Stimulated activated CD8-positive, alpha-beta memory T cell treated with anti-CD3 and anti-CD28 coated beads, Interleukin-4, amount 100 ng/mL, for 24 hours (primary cell): ENCODE measurements at places on chromosomes 3 and 15.

- DNase-seq, result no peak
These were observed 42.5 kb downstream of the CHCHD6 start for GRCh38 chr3:126746395-126747177.

GRCh38 chr3:135218304-135218703, 423.2 kb downstream of the EPHB1 start:
- DNase-seq, result no peak

DNA sequence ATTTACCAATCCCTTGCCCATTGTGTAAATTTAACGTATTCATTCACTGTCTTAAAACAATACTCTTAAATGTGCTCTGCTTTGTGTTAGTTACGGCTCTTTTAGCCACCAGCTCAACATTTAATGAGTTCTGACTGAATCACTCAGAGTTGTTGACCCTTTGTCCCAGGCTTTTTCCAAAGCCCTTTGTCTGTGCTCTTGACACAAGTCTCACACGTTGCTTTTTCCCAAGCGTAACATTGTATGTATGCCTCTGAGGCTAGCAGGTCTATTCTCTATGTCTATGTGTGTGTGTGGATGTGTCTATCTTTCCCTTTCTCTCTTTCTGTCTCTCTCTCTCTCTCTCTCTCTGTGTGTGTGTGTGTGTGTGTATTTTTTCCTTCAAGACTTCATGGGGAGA, 435.4 kb upstream of the GOLIM4 start:
- DNase-seq, result no peak

- DNase-seq, result no peak
These were observed 1256.0 kb downstream of the ROBO1 start for GRCh38 chr3:78511840-78512239.

DNA sequence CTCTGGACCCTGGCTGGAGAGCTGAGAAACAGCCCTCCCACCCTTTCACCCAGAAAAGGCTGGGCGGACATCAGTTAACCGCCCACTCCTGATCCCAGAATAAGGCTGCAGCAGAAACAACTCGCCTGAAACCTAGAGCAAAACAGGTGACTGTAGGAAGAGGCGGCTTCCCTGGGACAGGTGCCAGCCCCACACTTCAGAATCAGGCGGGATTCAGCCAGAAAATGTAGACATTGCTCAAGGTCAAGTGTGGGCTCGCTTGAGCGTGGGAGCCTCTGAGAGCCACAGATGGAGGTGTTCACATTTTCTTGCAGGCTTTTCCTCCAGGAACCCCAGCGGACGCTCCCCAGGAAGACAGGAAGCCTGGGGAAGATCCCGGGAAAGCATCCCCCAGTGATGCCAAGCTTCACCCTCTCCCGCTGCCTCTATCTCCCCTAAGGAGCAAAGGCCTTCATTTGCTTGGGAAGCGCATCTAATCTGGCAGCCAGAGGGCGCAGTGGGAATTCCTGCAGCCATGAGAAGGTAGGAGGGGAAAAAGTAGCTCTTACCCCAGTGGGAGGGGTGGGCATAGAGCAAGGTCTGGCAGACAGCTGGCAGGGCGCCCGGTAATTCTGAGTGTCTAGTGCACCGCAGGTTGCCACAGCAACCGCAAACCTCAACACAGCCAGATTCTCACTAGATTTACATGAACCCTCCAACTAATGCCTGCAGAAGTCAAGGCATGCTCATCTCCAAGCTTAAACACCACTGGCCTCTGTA, 77.7 kb downstream of the OCA2 start:
- no peak for DNase-seq

DNA sequence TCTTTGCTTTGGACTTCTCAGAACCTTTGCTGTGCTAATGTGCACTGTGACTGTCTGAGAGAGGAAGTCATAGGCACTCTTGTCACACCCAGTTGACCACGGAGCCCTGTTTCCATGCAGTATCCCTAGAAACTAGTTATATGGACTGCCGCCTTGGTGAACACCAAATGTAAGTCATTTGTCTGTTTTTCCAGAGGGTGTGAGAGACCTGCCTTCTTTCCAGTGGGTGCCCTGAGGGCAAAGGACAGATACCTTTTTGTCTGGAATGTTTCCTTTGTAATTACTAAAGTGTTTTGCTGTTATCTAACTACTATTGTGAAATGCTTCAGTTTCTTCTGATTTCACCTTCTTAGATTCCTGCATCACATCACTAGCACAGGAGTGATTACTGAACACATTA, 91.8 kb downstream of the LARS2 start:
- no peak for DNase-seq

- no peak for DNase-seq
These were observed 257.5 kb upstream of the LRTM1 start for GRCh38 chr3:55185380-55185779.

DNA sequence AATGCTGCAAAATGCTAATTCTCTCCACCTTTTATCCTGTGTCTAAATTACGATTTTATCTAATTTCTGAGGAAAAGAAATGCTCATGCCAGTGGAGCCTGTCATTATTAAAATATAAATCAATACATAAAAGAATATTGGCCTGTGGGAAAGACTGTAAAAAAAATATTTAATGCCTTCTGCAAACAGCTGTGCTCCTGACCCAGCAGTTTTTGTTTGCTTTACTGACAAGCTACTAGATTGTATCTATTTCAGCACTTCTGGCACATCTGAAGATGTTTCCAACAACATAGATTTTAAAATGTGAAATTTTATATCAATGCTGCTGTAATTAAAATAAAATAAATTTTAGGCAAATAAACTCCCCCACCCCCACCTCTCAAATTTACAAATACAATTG, 493.6 kb upstream of the AGTR1 start:
- DNase-seq, result no peak

DNA sequence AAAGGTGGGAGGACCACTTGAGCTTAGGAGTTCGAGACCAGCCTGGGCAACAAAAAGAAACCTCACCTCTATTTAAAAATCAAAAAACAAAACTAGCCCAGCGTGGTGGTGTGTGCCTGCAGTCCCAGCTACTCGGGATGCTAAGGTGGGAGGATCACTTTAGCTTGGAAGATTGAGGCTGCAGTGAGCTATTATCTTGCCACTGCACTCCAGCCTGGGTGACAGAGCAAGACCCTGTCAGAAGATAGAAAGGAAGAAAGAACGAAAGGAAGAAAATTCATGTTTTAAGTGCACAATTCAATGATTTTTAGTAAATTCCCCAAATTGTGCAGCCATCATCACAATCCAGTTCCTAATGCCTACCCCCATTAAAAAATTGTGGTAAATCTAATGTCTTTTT, 7.8 kb downstream of the FSD2 start:
- no peak for DNase-seq

DNA sequence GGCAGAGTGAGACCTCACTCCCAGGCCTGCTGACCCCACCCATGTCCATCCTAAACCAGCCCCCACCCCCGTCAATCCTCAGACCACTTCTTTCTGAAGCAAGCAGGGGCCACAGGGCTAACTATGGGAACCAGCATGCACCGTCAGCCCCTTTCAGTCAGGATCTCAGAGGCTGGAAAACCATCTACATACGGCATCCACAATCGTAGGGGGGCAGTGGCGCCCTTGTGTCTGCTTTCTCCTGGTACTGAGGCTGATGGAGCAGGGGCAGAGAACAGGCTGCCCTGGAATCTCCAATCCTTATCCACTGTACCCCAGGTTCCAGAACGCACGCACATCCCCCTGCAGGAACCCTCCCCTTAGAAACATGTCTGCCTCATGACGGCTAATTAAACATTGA, 56.6 kb downstream of the XXYLT1 start:
- no peak for DNase-seq

GRCh38 chr3:175088766-175089380, 229.7 kb downstream of the NAALADL2 start:
- no peak for DNase-seq

DNA sequence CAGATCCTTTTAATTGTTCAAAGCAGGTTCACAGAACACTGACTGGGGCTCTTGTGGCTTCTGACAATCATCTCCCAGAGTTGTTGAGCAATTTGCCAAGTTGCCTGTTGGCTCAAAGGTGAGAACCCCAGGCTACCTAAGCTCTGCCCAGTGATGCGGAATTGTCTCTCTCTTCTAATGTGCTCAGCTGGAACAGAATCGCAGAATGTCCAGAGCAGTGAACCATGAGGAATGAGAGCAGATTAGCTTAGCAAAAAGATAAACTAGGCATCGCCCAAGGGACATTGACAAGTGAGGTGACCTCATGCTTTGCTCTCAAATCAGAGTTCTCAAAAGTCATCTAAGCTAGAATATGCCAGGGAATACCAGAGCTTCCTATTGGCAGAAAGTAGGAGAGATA, 148.1 kb downstream of the WDR76 start:
- no peak for DNase-seq

- DNase-seq, result no peak
These were observed 819.9 kb upstream of the GBE1 start for GRCh38 chr3:82581350-82581749.

DNA sequence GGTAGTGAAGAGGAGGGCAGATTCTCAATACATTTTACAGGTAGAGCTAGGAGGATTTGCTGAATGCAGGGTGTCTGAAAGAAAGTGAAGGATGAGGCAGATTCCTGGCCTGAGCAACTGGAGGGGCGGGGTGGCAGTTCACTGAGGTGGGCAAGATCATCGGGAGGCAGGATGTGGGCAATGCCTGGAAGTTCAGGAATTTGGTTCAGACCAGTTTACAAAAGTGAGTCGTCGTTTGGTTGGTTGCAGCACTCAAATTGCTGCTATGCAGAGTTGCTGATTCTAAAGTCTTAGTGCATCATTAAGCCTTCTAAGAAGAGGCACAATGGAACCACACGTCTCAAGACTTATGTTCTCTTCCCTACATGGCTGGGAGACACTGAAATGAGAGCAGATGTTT, 134.0 kb downstream of the MFSD1 start:
- no peak for DNase-seq

DNA sequence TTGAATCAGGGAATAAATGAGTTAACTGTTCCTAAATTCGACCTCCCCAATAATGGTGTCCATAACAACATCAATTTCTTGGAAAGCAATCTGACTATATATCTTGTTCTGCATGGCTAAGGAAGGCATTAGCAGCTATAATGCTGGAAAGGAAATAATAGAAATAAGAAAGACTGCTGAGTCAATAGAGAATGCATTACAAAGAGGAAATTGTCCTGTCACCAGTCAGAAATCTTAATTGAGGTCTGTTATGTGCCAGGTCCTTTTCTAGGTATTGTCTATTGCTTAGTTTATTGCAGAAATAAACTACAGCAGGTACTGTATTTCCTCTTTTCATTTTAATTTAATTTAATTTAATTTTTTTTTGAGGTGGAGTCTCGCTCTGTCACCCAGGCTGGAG, 5.9 kb upstream of the PPP1R2 start:
- DNase-seq, result no peak
